Hematopoietic multipotent progenitor cell treated with erythropoietin and hydrocortisone succinate and interleukin-3 and kit ligand, for 15 days (in vitro differentiated cells): ENCODE measurements at places on chromosomes 5 and 9.

- no peak for DNase-seq
These were observed 31.4 kb upstream of the SPTLC1 start for GRCh38 chr9:92146610-92147009.

DNA sequence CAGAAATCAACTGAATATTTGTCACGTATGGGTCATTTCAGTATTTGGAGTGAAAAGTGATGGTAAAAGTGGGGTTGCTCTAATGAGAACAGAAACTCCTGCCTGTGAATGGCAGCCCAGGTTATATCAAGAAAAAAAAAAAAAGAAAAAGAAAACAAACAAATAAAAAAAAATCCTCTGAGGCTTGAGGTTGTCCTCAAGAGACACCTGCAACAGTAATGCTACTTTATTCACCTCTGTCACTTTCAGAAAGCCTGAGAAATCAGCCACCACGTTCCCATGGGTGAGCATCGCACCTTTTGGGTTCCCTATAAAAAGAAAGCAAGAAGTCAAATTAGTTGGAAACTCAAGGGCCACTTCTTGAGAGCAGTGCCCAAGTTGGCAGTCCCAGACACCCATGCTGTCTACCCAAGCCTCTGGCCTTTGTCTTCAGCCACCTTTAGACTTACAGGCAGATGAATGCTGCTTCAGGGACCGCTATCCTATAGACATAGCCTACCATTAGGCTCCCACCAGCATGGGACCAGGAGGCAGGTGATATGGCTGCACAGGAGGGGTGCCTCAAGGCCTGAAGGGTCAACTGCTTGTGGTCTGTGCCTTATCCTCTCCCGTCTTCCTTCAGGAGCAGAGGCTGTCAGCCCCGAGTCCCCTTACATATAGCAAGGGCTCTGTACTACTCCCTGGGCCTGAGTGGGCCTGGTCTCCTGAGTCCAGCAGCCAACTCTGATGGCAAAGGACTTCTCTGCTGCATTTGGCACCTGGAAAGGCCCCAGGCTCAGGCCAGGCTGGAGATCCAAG is 31.1 kb upstream of the MEIKIN start:
- no peak for DNase-seq

DNA sequence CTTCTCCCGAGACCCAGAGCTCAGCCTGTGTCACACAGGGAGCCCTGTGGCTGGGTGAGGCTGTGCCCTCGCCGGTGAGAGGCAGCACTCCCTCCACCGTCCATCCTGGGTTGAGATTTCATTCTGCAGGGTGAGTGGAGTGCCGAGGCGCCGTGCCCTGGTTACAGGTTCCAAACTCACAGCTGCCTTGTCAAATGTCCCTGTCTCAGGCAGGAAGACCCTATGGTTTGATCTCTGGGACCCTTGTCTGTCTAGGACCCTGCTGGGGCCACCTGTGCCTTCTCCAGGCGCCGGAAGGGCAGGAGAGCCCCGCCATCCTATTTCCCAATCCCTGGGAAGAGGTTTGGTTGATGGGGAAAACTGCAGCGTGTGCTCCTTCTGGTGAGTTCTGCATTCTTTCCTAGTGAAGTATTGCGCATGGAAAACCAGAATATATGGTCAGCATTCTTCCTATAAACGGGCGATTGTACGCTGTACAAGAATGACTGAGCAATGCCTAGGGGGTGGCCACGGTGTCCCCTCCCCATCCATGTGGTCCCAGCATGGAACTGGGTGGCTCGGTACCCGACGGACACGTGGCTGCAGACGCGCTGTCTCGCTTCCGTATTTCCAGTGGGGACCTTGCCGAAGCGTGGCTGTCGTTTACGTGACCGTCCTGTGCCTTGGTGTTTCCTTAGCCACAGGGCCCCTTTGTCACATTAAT is 95.9 kb upstream of the COL5A1 start:
- DNase-seq = no peak

- DNase-seq = no peak
These were observed 1028.5 kb downstream of the NR2F1-AS1 start for GRCh38 chr5:92552206-92553160.

DNA sequence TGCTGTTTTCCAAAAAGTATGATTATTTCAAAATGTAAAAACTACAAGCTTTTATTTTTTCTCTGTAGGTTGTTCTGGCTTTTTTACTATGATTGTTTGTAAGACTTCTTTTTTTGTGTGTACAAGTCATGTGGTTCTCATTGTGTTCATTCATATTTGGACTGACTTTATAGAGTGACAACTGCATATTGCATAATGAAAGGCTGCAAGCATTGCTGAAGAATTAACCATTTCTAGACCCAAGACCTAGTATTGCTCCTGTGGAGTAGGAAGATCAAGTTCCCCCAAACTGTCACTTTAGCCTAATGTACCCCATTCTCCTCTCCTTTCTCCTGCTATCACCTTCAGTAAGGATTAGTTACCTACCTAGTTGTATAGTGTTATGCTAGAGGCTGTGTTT is 10.0 kb downstream of the MAP1B start:
- DNase-seq = no peak

DNA sequence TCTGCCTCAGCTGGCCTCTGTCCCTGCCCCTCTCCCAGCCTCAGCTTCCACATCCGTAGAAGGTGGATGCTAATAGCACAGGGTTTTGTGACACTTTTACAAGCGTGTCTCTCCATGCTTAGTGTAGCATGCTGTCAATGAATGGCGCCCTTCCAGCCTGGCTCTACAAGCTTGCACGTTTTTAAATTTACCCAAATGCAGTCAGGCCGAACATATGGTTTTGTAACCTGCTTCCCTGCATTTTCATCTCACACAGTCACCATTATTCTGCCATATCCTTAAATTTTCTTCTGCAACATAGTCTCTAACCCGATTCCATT is 28.8 kb downstream of the FAM163B start:
- DNase-seq = no peak

DNA sequence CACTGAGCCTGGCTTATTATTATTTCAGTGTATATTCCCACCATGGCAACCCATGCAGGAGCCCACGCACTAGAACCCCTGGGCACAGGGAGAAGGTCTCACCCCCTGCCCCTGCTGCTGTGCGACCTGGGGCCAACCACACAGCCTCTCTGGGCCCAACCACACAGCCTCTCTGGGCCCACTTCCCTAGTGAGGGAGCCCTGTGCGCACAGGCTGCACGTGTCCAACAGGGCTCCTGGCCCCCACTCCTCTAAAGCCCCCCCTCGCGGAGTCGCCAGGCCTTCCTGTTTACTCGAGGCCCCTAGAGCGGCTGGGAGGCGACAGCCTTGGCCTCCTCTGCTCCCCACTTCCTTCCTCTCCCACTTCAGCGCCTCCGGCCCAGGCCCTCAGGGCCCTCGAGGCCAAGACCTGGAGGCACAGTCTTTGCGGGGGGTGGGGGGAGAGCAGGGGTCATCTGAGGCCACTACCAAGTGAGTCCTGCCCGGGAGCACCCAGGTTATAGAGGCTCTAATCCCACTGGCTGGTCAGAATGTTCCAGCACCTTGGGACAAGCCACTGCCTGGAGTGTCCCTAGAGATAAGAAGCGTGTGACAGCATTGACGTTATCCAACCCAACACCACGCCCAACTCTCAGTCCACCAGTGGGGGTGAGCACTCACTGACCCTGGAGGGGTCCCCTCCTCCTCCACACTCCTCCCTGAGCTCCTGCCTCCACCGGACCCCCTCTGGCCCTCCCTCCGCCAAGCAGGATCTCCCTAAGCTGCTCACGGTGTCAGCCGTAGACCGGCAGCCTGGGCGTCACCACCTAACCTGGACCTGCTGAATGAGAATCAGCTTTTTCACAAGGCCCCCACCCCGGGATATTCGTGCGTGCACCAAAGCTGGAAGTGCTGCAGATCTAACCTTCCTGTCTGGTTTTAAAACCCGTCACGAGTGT is 7.9 kb upstream of the ENG start:
- DNase-seq = no peak

- no peak for DNase-seq
These were observed 20.5 kb upstream of the NDST1 start for GRCh38 chr5:150487199-150488061.

DNA sequence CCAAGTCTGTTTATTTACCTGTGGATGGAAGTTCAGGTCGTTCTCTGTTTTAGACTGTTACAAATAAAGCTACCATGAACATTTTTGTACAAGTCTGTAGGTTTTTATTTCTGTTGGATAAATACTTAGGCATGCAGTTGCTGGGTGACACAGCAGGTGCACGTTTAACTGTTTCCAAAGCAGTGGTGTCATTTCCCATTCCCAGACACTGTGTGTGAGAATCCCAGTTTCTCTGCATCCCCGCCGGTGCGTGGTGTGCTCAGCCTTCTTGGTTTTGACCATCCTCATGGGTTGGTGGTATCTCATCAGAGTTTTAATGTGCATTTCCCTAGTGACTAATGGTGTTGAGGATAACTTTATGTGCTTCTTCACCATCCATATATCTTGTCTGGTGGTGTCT is 27.2 kb downstream of the AHRR start:
- no peak for DNase-seq

- DNase-seq = no peak
These were observed 13.6 kb upstream of the AKNA start for GRCh38 chr9:114401344-114401743.

- DNase-seq = no peak
These were observed 44.4 kb upstream of the AFAP1L1 start for GRCh38 chr5:149227168-149227826.

- DNase-seq = no peak
These were observed 384 bp upstream of the DMXL1 start for GRCh38 chr5:119070578-119070827.

GRCh38 chr5:2201832-2202231 is 319.1 kb upstream of the IRX4 start:
- no peak for DNase-seq

- no peak for DNase-seq
These were observed 5.5 kb downstream of the CCL19 start for GRCh38 chr9:34685591-34685990.

DNA sequence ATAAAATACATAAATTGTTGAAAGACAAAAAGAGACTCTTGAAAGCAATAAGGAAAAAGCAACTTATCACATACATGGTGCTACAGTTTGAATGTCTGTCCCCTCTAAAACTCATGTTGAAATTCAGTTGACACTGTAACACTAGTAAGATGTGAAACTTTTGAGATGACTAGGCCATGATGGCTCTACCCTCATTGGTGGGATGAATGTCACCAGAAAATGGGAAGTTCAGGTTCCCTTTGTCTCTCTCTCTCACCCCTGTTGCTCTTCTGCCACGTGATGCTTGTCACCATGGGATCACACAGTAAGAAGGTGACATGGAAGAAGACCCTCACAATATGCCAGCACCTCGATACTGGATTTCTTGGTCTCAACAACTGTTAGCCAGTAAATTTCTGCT is 50.3 kb upstream of the SPTLC1 start:
- DNase-seq = no peak

DNA sequence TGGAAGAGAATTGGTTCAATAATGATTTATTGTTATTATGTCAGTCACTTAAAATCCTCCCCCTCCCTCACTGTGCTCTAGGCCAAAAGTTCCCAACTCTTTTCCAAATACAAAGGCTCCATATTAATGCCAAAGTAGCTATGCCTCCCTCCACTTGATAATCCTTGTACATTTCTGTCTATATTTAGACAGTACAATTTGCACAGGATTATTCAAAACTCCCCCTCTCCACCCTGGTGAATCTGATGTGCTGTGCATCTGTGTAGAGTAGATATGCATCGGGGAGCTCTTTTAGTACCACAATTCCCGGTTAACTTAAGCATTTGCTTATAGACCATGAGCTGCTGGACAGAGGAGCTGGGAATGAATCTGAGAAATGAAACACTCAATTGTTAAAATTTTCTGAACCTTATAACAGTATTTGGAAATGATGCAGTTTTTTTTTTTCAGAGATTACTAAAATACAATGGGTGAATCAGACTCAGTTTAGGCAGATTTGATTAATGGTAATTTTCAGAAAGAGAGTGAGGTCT is 27.6 kb downstream of the GLRA1 start:
- DNase-seq = no peak

- no peak for DNase-seq
These were observed 29.5 kb downstream of the FOXD1 start for GRCh38 chr5:73419117-73419464.

- DNase-seq = no peak
These were observed 155.7 kb downstream of the CDK5RAP2 start for GRCh38 chr9:120424248-120424647.

DNA sequence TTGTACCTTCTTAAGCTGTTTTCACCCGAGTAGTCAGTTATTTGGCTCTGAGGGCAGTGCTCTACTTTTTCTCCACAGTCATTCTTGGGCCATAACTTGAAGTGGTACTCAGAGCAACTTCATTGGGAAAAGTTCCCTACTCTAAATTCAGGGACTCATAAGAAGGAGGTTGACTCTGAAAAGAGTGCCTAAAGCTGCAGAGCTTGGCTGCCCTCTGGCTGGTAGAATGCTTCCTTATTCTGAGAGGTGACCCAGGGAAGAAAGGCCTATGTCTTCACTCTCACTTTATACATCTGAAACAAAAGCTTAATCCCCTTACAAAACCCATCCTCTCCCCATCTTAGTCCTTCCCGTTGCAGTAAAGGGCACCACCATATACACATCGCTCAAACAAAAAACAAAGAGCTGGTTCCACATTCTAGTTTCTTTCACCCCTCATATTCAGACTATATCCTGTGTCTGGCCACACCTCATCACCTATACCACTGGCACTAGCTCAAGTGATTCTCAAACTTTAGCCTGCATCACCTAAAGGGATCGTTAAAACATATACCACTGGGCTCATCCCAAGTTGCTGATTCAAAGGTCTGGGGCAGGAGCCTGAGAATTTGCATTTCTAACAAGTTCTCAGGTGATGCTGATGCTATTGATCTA is 7.9 kb downstream of the IGIP start:
- no peak for DNase-seq
